ENCODE measurements at places on chromosomes 13 and 19. TPM values are rescaled to one million over a fixed set of nuclear protein-coding genes. Genes with fewer than 3 reads are reported as not detected.

GRCh38 chr19:57664269-57665127 is 4.2 kb upstream of the ZSCAN4 start:
- DNase-seq = peak; percentile 64

DNA sequence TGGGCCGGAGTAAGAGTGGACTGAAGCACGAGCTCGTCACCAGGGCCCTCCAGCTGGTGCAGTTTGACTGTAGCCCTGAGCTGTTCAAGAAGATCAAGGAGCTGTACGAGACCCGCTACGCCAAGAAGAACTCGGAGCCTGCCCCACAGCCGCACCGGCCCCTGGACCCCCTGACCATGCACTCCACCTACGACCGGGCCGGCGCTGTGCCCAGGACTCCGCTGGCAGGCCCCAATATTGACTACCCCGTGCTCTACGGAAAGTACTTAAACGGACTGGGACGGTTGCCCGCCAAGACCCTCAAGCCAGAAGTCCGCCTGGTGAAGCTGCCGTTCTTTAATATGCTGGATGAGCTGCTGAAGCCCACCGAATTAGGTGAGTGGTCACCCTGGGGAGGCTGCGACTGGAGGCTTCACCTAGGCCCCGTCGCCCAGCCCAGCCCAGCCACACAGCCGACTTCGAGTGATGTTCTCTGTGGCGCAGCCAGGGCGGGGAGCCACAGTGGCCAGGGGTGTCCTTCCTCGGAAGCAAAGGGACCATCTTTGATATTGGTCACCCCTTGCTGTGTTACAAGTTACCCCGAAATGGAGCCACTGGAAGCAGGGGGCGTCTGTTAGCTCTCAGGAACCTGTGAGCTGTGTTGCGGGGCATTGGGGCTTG is 5.6 kb downstream of the PIAS4 start:
- no peak for DNase-seq

GRCh38 chr19:36265856-36266374 is 51.0 kb downstream of the ZNF146 start:
- DNase-seq = no peak

POU4F1 gene
- 0.29 TPM for total RNA-seq

GRCh38 chr19:13985771-13986347 is 20.3 kb downstream of the RFX1 start:
- no peak for DNase-seq

PGLYRP2 gene
- not detected for total RNA-seq

MIER2 gene
- 16.5 TPM for total RNA-seq

GRCh38 chr19:45254044-45254531 is 3.0 kb downstream of the MARK4 start:
- DNase-seq = no peak

ZNF628 gene
- total RNA-seq = 2.7 TPM

GRCh38 chr13:38606699-38607535 is 80.0 kb upstream of the FREM2 start:
- DNase-seq = no peak

TMEM147 gene
- total RNA-seq = 106 TPM

KLK15 gene
- total RNA-seq = not detected

- no peak for DNase-seq
Observed at GRCh38 chr13:24654741-24655140, 25.5 kb upstream of the ATP12A start.

DNA sequence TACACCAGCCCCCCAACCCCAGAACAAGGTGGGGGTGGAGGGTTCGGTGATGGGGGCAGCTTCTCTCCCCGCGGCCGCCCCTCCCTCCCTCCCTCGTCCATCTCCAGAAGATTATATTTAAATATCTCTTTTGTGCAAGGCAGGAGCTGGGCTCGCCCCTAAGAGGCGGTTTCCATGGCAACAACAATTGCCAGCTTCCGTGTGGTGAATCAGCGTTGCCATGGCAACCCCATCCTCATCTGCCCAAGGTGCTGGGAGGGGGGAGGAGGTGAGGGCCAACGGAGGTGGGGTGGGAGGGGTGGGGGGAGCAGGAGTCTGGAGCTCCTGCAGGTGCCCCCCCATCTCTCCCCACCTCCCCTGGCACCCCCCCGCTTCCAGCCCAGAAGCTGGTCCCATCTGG is 46.4 kb downstream of the CELF5 start:
- DNase-seq = peak; percentile 62

DNA sequence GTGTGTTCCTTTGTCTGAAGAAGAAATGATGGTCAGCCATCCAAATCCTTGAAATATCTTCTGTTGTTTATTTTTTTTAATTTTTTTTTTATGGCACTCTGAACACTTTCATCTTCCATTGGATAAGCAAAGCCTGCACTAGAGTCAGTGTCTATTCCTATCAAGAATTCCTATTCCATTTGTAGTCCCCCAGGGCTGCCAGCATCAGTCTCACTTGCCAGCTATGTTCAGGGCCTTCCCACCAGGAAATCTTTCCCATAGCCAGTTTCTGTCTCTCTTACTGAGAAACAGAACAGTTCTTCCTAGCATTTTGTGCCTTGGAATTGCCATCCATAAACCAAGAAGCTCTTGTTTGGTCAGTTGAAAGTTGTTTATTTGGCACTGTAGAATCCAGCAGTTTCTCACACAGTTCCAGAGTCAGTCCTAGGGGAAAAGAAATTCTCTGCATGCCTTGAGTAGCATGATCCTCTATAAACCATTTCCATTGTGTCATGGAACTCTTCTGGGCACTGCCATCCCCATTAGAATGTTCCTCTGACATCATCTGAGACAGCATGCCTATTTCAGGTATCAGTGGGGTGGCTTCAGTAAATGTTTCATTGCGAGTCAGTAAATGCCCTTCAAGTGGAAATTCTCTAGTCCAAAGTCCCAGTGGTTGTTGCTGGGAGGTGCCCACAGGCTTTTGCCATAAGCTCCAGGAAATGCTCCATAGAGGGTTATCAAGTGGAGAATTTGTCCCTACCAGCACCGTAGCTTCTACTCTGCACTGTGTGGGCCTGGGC is 18.7 kb upstream of the SPRYD7 start:
- no peak for DNase-seq

Measured in LHCN-M2 (cell line).